ENCODE measurements at places on chromosomes 16 and 17. TPM values are rescaled to one million over a fixed set of nuclear protein-coding genes. Genes with fewer than 3 reads are reported as not detected.

Gene AATK
- 7.9 TPM for total RNA-seq

Gene EIF3C
- 123 TPM for total RNA-seq

Gene STAT5A
- 0.74 TPM for total RNA-seq

Gene PIGQ
- total RNA-seq = 22.1 TPM

Gene PRRT2
- 21.9 TPM for total RNA-seq

Gene FBXL19
- 42.3 TPM for total RNA-seq

Gene SCN4A
- under 0.01 TPM for total RNA-seq

Gene ZNF276
- 20.9 TPM for total RNA-seq

Gene KRT36
- not detected for total RNA-seq

Gene KRT25
- total RNA-seq = 0.49 TPM

Gene GH1
- total RNA-seq = not detected

Gene POLG2
- 9.6 TPM for total RNA-seq

Gene CACNA1H
- 21.4 TPM for total RNA-seq

Gene CPHXL2
- not detected for total RNA-seq
